ENCODE measurements at places on chromosomes 7 and 10.

DNA sequence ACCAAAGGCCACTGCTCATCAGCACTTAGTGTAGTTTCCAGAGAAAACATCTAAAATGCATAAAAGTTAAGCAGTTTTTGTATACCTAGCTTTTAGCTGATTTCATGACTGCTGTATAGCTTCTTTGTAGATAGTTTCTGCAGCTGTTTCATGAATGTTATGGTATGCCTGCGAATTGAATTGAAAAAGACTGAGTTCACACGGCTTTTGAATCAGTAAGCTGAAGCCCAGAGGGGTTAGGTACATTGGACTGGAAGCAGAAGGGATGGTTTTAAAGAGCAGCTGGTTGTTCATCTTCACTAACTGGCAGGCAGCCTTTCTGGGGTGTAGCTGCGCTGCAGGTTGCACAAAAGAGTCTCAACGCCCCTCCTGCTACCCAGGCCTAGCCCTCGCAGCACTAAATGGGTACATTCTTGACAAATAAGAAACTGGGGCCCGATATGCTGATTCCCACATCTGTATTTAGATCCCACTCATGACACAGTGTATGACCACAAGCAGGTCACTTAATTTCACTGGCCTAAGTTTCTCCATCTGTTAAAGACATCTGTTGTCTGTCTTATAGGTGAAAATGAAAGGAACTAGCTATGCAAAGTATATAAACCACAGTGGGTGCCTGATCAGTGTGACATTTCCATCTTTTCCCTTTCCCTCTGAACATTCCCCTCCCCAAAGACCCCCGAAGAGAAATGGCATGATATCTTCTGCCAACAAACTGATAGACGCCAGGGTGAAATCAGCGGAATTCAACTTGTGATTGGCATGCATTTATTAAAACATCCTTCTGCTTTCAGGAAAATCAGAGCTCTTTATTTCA, 85.9 kb upstream of the AGBL3 start:
- no peak for DNase-seq

- no peak for DNase-seq
Measured at GRCh38 chr7:80440883-80441282, 71.0 kb downstream of the GNAT3 start.

DNA sequence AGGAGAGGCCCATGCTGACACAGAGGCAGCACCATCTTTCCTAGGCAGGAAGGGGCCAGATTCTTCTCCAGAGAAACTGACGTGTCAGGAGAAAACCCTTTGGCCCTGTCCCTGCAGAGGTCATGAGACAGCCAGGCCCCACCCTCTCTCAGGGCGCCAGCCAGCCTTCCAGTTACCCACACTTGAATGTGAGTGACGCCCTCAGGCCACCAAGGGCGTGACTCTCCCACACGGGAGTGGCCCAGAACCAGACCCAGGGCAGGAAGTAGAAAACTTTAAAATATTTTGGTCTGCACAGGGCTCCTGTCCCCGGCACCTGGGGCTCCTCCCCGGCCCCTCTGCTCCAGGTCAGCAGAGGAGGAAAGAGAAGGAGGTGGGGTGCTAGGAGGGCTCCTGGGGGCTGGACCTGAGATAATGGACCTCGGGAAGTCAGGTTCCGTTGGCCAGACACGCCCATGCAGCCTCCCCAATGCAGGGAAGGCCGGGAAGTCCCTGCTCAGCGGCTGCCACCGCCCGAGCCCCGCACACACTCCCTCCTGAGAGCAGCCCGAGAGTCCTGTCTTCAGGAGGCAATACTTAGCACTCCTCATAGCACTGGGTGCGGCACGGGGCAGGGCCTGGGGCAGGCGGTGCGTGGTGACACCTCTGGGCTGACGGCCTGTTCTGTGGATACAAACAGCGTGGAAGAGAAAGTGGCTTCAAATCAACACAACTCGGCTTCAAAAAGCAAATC, 67.0 kb upstream of the CFAP46 start:
- DNase-seq: no peak

- DNase-seq: no peak
Measured at GRCh38 chr10:29740981-29741545, 106.3 kb upstream of the SVIL start.

- DNase-seq: no peak
Measured at GRCh38 chr7:95478272-95479037, 7.3 kb upstream of the ASB4 start.

- DNase-seq: no peak
Measured at GRCh38 chr7:12066521-12066920, 144.6 kb upstream of the TMEM106B start.

DNA sequence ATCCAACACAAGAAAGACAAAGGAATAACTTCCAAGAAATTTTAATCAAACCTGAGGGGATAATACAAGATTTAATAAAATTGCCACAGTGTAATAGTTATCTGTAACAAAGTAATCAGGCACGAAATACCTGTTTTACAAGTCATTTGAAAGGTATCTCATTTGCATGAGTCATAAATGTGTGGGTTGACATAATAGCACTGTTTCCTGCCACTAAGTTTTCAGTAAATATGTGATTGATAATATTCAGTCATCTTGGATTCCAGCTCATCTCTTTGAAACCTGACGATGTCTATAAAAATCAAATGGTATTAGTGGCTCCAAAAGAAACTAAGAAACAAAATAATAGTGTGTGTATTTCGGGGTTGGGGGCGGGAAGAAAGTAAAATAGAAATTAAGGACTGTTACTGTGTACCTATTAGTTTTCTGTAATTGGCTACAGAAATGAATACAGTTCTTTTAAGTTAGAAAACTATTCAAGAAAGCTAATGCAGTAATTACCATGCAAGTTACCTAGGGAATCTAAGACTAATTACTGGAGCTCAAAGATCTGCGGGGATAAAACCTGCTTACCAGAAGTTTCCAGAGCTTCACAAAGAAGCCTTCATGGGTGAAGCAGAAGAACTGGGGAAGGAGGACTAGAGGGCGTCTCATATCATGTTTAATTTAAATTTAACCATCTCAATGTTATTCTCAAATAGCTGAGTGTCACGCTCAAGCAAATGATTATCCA, 100.7 kb downstream of the ST8SIA6 start:
- no peak for DNase-seq

DNA sequence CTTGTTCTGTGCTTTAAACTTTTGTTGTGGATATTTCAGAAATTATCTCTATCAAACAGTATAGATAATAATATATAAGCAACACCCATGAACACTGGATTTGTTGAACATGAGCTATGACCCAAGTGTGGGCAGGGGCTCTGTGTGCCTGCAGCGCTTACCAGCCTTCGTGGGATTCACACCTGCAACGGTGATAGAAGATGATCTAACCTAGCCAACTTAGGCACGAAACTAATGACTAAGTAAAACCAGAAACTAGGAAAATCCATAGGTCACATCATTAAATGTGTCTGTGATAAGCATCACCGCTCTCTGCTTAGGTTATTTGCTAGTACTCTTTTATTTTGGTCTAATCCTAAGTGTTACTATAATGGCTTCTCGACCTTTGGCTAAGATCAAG, 18.0 kb downstream of the SPAG6 start:
- DNase-seq: no peak

DNA sequence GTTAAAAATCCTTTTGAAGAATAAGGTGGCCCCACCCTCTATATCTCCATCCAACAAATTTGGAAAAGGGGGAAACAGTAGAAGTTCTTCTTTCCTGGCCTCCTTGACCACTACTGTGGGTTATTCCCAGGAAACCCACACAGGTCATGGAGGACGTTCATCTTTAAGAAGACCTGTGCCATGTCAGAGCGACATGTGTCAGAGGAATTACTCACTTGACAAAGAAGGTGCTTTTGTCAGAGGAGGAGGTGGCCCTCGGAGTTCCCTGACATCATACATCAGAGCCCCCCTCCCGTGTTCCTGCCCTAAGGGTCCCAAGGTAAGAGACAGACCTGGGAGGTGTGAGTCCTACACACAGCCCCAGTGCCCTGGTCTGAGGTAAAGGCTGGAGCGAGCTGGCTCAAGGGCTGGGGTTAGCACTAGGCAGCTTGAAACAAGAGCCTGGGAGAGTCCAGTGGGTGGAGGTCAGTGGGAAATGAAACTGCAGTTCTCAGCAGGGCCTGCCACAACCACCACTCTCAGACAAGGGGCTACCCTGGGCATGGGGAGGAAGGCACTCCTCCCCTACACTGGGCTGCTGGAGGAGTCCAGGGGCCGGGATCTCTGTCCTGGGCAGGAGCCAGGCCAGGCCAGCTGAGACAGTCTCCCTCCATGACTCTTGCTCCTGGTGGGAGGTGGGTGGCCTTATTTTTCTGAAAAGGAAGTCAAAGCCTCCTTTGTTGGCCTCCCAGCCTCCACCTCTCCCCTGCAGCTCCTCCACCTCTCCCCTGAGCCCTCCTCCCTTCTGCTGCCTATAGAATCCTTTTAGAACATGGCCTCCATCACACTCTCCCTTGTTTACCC, 21.8 kb upstream of the ZMIZ1 start:
- DNase-seq: no peak

- no peak for DNase-seq
Measured at GRCh38 chr7:91892821-91893340, 12.4 kb upstream of the MTERF1 start.

GRCh38 chr7:90690159-90690858, 94.2 kb downstream of the CDK14 start:
- no peak for DNase-seq

GRCh38 chr7:22896917-22897316, 74.3 kb upstream of the TOMM7 start:
- DNase-seq: no peak

GRCh38 chr7:30027065-30027456, 559 bp upstream of the FKBP14 start:
- peak; percentile 32 for DNase-seq

GRCh38 chr7:127995881-127996215, 35.4 kb downstream of the LRRC4 start:
- no peak for DNase-seq

GRCh38 chr7:134179036-134180011, 52.2 kb downstream of the LRGUK start:
- DNase-seq: no peak

- DNase-seq: no peak
Measured at GRCh38 chr7:103651593-103652377, 205.8 kb upstream of the SLC26A5 start.

- no peak for DNase-seq
Measured at GRCh38 chr10:112711366-112711765, 238.7 kb upstream of the TCF7L2 start.

DNA sequence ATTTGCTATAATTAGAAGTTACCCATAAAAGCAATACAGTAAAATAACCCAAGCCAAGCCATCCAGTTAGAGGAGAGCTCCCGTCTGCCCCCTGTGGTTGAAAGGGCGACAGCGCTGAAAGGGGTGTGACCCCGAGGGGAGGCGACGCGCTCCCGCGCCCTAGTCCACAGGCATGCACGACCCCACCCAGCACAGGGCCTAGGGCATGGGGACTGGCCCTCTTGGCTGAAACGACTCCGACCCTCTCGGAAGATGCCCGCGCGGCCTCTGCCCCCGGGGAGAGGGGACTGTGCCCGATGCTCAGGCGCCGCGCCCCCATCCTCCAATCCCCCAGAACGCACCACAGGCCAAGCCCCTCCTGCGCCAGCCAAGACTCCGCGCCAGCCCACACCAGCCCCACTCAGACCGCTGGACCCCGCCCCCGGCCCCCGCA, 64.0 kb downstream of the CSGALNACT2 start:
- peak; percentile 61 for DNase-seq

GRCh38 chr10:131431978-131432690, 120.6 kb upstream of the TCERG1L start:
- no peak for DNase-seq
